Airway epithelial cell (primary cell): ENCODE measurements at places on chromosomes 11 and 22. TPM values are rescaled to one million over a fixed set of nuclear protein-coding genes. Genes with fewer than 3 reads are reported as not detected.

GRM5 gene
- total RNA-seq: 0.07 TPM in 1 of 2 replicates, not detected in the other

TLCD5 gene
- total RNA-seq: 1.3 and 2.0 TPM in 2 replicates

E2F8 gene
- 2.1 and 3.2 TPM in 2 replicates for total RNA-seq

HEPACAM gene
- total RNA-seq: not detected in 2 replicates

SIK2 gene
- 3.9 and 5.1 TPM in 2 replicates for total RNA-seq

FIBIN gene
- total RNA-seq: 1.3 and 1.4 TPM in 2 replicates

SHANK2 gene
- 8.6 and 8.9 TPM in 2 replicates for total RNA-seq

CRACR2B gene
- total RNA-seq: 2.4 and 3.0 TPM in 2 replicates

ARVCF gene
- total RNA-seq: 16.7 and 19.0 TPM in 2 replicates

OR8A1 gene
- total RNA-seq: not detected in 2 replicates

GAL gene
- total RNA-seq: 7.4 and 8.5 TPM in 2 replicates

MS4A3 gene
- total RNA-seq: not detected in 2 replicates
